ENCODE measurements at places on chromosomes 16 and 17.

GRCh38 chr17:37816950-37817349 is 72.1 kb upstream of the HNF1B start:
- no peak for DNase-seq

- DNase-seq, result no peak
Measured at GRCh38 chr17:73589363-73589980, 54.8 kb downstream of the SDK2 start.

DNA sequence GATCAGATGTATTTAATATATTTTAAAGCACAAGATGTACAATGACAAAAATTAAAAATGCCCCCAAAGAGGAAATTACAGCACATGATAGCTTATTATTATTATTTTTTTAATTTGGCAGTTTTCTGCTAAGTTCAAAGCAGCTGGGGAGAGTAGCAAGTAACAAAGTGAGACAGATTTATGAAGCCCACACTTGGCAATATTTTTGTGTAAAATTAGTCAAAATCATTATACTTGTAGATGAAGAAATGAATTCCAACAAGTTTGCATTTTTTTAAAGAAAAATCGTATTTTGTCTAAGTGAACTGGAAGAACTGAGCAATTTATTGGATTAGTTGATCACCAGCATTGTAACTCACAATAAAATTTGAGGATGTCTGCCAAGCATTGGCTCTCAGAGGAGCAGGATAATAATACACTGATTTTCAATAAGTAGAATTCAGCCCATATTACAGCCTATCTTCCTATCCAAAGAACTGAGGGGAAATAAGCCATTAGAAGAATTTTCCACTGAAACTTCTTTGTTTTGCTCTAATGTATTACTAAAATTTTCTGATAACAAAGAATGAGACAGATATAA is 215.6 kb downstream of the MAP2K6 start:
- DNase-seq, result no peak

- no peak for DNase-seq
Measured at GRCh38 chr17:80927791-80928216, 63.8 kb upstream of the CHMP6 start.

DNA sequence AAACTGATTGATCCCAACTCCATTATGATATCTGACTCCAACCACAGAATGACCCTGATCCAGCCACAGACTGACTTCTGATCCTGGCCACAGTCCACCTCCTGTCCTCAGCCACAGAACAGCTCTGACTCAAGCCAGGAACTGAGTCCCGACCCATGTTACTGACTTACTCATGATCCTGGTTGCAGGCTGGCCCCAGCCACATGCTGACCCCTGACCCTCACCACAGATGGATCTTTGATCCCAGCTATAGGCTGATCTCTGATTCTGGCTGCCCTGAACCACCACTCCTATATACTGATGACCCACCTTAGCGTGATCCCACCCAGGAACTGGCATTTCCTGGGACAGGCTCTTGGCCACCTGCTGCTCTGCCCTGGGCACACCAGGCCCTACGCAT is 32.2 kb upstream of the IL21R start:
- no peak for DNase-seq
